Stimulated activated CD8-positive, alpha-beta memory T cell treated with anti-CD3 and anti-CD28 coated beads, Interleukin-7, amount 100 ng/mL, for 1 hour (primary cell): ENCODE measurements at places on chromosomes 5 and 9.

DNA sequence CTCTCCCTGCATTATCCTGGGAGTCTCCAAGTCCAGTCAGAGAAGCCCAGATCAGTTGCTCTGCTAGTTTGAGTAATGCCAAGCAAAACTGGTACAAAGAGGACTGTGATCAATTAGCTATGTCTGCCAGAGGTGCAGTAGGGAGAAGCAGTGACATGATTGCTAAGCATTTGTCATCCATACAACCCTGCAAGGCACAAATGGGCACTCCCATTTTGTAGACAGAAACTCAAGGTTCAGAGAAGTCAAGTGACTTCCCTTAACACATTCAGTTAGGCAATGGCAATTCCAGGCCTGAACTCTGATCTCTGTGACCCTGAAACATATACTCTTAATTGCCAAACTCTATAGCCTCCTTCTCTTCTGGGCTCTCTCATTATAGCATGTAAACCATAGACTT lies 34.0 kb downstream of the NDST1 start:
- no peak for DNase-seq

DNA sequence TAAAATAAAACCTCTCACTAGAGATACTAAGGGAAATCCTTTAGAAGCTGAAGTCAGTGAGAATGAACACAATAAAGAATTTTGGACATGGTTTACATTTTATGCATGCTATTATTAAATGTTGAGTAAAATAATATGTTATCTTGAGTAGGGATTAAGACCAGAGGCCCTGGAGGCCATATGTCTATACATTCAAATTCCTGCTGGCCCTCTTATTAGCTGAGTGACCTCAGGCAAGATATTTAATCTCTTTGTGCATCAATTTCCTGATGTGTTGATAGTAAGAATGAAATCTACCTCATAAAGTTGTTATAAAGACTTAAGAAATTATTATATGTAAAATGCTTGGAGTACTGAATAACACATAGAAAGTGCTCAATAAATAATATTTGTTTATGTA lies 281.1 kb upstream of the KLF4 start:
- DNase-seq = no peak

DNA sequence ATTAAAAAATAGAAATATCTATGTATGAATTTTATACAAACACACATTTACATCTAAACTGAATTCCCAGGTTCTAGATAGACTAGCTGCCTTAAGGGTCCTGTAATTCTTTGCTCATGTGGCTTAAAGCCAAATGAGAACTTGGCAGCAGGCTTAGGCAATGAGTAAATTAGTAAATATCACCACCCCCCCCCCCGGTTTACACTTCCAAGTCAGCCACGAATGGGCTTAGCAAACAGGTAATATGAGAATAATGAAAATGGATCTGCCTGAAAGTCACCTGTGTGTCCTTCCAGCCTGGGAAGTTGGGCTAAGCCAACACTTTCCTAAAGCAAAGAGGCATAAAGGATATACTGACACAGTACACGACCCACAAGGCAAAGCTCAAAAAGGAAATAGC lies 108.6 kb downstream of the KLHL3 start:
- no peak for DNase-seq

GRCh38 chr5:154610321-154611154 lies 132.5 kb upstream of the HAND1 start:
- no peak for DNase-seq

GRCh38 chr9:81474125-81474524 lies 215.2 kb downstream of the TLE1 start:
- no peak for DNase-seq

GRCh38 chr5:42962124-42962523 lies 78.0 kb downstream of the ANXA2R start:
- no peak for DNase-seq

DNA sequence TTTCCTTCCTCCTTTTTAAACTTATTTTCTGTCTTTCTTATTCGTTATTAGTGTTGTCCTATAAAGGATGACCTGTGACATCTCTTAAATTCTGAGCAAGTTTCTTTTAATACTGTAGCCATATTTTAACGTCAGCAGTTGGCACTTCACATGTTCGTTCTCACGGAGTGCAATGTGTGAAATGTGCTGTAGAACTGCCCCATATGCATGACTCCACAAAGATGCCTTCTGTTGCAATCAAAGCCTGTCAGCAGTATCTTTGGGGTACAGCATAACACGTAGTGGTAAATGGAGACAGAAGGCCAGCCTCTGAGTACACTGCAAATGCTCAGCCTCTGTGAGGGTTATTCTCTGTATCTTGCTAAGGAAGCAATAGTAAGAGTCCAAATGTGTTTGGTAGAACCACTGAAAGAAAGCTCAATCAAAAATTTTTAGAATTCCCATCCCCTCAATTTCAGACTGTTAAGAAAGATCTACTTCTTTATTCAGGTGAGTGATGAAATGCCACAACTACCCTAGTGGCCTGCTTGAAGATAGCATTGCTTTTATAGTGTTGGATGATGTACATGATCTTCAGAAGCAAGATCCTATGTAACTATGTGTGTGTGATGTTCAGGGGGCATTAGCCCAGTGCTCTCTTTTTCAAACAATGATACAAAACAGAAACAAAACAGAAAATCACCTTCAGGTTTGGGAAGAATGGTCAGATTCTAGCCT lies 277.7 kb downstream of the TMEM167A start:
- no peak for DNase-seq

GRCh38 chr9:137373611-137373980 lies 49.4 kb downstream of the EXD3 start:
- no peak for DNase-seq

- DNase-seq = no peak
Measured at GRCh38 chr9:69319324-69320025, 5.5 kb upstream of the ENTREP1 start.

- no peak for DNase-seq
Measured at GRCh38 chr5:68011801-68012200, 203.8 kb upstream of the PIK3R1 start.

DNA sequence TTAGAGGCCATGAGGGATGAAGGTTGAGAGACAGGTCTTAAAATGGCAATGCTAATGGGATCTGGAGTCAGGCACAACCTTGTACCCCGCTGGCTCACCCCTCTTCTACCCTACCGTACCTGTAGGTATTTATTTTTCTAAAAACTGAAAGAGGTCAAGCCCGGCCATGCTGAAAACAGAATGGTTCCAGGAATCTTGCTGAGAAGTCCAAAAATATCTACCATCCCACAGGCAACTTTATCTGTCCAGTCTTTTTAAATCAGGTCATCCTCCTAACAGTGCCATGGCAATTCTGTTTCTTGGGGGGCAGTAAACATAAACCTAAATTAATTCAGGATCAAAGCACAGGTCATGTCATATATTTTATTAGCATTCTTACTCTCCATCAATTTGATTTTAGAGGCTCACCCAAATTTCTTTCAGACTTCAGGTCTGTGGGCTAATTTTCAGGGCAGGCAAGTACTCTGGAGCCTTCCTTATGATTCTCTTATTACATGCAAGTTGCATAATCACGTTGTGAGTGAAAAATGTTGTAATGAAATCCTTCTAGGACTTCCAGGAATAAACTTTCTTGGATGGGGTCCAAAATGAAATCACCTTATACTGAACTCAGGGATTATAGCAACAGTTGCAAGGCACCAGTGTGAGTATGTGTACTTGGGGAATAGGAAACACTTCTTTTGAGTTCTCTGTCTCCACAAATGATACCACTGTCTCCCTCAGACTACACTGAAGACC lies 102.7 kb upstream of the NREP start:
- no peak for DNase-seq

GRCh38 chr5:180353048-180353979 lies at the start of gene GFPT2:
TSS of gene GFPT2 (minus strand) at chr5:180353336. CDS start at chr5:180353217, 119 bp downstream.
- DNase-seq = peak; percentile 54

GRCh38 chr5:139910901-139911300 lies 115.3 kb downstream of the PSD2 start:
- no peak for DNase-seq

DNA sequence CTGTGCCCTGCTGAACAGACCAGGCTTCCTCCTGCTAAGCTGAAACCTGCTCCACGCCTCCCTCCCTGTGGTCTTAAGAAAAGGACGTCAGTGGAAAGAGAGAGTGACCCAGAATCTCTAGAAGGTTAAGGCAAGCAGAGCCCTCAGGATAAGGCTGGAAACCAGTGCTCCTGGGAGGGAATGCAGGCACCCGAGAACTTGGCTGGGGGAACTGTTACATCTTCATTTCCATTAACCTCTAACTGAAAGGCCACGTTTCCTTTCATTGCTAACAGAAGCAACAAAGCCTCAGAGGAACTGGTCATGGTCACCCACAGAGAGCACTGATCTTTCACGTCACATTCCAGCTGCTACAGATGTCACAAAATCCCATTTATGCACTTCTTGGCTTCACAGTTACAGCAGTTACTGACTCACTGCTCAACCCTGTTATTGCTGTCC lies 26.1 kb upstream of the AKNA start:
- DNase-seq = no peak

DNA sequence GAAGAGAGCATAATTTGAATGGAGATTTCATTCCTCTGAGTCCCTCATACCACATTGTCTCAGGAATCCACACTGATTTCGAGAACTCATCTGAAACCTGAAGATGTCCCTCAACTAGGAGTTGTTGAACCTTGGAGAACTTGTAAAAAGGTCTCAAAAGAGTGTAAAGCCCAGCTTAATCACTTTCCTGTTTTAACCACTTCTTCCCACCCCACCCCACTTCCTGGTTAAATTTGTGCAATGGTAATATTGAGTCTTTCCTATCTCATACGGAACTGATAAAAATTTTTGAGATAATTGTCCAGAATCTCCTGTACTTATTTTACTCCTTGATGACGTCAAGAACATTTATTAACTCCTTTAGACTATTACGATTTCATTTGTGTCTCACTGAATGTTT lies 240.7 kb downstream of the ARRDC3 start:
- no peak for DNase-seq

GRCh38 chr5:40478766-40479165 lies 200.9 kb upstream of the PTGER4 start:
- no peak for DNase-seq
